RPMI8226 (cell line): ENCODE measurements at places on chromosomes 2 and 18.

DNA sequence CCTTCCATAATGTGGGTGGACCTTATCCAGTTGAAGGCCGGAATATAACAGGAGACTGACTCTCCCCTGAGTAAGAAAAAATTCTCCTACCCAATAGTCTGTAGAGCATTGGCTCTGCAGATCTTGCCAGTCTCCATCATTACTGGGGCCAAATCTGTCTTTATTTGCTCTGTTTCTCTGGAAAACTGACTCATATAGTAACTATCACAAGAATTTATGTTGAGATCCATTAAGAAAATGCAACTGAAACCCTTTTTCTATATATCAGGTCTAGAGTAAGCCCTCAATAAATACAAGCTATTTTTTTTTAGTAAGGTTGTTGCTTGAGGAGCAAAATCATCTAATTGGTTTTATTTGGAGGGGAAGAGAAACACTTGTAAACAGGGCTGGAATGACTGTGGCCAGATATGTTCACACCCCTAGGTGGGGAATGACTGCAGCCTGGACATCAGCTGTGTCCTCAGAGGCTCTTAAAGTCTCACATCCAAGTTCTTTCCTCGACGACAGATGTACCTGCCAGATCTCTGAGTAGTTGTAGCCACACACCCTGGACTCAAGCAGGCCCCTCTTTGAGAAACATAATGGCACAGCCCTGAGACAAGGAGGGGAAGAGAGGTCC, 339.7 kb downstream of the TNS1 start:
- DNase-seq: no peak

DNA sequence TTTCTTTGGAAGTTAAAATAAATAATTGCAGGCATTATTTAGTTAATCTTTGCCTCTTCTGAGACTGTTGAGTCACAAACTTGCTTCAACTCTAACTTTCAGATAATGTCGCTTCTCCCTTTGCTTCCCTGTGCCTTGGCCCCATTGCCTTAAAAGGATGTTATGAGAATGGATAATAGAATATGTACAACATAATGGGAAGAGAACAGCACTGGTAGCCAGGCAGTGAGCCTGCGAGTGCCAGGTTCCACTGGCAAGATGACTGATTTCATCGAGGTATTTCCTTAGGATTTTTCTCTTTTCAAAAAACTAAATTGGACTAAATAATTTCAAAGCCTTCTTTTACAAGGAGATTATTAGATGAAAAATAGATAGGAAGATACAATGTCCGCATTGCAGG, 420.9 kb downstream of the TGIF1 start:
- no peak for DNase-seq

- DNase-seq: no peak
Observed at GRCh38 chr18:30727849-30728248, 314.7 kb downstream of the DSC3 start.

DNA sequence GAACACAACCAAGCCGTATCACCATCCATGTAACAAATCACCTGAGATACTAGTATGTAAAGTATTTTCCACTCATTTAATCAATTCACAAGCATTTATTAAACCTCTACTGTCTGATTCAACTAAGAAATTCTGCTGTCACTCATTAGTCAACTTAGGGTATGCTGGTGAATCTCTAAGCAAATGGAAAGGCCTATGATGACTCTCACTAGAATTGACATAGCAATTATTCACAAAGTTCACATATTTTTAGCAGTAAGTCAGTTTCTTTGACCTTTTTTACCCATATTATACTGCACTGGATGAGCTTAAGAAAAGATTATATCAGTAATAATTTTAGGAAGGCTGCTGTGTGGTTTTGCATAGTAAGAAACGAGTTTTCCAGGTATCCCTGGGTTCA, 130.1 kb downstream of the SLC8A1 start:
- no peak for DNase-seq

GRCh38 chr18:478681-479080, 21.8 kb downstream of the COLEC12 start:
- DNase-seq: no peak

DNA sequence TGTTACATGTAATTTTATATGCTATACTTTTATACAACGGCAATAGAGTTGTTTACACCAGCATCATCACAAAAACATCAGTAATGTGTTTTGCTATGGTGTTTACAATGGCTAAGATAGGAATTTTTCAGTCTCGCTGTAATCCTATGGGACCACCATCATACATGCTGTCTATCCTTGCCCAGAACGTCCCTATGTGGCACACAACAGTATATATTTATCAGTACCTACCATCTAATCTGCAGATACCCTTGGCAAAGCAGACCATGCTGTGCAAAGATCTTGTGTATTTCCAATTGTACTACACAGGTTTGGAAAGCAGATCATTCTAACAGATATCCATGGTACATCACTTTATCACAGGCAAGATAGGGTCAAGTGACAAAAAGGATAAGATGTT, 15.3 kb downstream of the RPL31 start:
- no peak for DNase-seq

DNA sequence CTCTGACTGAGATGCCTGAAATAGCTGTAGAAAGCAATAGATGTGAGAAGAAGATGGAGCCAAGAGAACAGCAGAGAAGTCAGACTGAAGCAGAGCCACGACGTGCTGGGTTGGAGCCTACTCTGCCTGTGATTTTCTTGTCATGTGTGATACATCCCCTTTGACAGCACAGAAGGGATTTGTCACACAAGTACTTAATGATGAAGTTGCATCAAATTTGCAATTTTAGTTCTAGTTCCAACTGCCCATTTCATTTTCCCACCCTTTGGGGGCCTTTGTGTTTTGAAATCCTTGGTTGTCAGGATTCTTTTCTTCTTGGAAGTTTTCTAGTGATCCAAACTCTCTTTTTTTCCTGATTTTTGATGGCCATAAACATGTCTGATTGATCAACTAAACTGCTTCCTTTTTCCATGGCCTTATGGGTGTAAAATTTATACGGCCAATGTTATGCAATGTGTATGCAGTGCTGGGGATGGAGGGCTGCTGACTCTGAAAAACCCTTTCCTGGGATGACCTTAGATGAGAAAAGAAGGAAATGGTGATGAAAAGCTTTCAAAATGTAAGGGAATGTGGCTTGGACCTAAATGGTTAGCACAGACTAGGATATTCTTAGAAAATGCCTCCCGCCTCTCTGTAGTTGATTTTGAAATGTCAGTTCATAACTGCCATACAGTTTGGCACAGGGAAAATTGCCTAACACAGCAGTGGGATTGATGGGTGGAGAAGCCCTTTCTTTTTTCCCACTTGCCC, 9.6 kb upstream of the B3GNT2 start:
- no peak for DNase-seq

- DNase-seq: no peak
Observed at GRCh38 chr2:30732376-30732775, 74.9 kb downstream of the CAPN13 start.

GRCh38 chr2:38540580-38541286, 62.0 kb downstream of the HNRNPLL start:
- DNase-seq: no peak

DNA sequence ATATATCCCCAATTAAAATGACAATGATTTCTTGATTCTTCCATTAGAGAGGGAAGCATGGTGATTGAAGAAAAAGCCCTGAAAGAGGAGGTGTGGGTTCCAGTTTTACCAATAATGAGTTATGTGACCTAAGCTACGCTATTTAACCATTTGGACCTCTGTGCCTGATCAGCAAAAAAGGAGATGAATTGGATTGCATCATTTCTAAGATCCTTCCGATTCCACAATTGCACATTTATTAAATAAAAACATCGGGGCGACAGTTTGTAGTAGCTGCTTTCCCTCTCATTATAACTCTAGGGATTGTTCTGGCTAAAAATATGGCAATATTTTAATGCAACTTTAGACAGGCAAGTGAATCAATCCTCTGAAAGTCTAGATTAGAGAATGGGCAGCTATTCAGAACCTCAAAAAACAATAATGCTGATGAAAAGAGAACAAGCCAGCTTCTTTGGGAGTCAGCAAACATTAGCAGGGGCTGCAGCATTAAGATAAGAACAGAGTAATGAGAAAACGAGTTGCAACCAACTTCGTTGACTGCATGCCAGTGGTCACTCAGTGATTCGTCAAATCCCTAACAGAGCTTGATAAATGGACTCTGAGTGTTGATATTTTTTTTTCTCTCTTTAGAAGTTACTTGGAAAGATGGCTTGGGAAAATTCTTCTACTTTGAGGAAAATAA, 301.2 kb downstream of the AGPS start:
- no peak for DNase-seq

- no peak for DNase-seq
Observed at GRCh38 chr2:19893520-19894133, 8.2 kb downstream of the TTC32 start.

DNA sequence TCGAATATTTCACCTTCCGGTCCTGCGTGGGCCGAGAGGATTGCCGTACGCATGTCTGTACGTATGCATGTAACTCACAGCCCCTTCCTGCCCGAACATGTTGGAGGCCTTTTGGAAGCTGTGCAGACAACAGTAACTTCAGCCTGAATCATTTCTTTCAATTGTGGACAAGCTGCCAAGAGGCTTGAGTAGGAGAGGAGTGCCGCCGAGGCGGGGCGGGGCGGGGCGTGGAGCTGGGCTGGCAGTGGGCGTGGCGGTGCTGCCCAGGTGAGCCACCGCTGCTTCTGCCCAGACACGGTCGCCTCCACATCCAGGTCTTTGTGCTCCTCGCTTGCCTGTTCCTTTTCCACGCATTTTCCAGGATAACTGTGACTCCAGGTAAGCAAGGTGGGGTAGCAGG, at the start of gene SERPINB5:
TSS of gene SERPINB5 (plus strand) at position 291 of the 400 bp plus-strand sequence. CDS start 7,471 bp downstream, outside the sequence.
- DNase-seq: peak; percentile 16

DNA sequence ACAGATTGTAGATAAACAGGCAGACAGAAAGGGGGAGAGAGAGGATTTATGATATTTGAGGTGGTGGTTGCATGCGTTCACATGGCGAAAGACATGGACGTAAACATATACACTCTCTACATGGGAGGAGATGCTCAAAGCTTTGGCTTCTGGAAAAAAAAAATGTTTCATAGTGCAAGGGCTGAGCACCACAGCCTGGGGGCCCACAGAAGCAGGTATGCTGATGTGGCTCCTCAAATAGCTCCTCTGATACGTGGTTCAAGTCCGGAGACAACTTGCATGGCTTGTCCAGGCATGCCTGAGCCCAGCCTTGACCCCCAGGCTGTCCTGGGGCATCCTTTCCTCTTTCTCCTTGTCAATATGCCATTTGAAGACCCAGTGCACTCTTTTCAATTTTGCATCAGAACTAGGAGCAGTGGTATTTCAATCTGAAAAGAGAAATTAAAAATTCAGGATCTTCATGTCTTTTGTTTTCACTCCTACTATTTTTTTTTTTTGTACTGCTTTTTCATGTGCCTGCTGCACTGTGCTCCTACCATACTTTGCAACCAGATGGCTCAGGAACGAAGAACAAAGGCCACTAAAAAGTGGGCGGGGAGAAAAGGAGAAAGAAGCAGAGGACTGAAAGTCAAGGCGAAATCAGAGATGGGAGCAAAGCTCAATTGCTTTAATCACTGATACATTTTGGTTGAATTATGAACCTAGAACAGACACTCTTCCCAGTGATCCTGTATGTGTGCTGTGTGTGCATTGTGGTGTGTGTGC, 495.7 kb upstream of the TCF4 start:
- no peak for DNase-seq

GRCh38 chr2:154259030-154259429, 387.3 kb downstream of the GALNT13 start:
- no peak for DNase-seq

DNA sequence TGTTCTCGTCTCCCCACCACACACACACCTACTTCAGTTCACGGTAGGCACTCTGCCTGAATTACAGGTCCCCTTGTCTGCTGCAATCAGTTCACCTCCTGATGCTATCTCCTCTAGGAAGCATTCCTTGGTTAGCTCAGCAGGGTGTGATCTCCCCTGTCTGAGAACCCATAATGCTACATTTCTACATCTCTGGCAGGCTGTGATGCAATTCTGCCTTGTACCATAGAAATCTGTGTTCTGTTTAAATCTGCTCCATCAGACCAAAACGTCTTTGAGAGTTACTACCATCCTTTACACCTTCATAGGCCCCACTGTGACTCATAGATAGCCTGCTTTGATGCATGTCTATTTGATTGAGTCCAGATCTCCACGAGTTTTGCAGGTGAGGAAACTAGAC, 103.9 kb downstream of the TTC32 start:
- DNase-seq: no peak

- no peak for DNase-seq
Observed at GRCh38 chr2:26637811-26638310, 3.3 kb downstream of the CIB4 start.

DNA sequence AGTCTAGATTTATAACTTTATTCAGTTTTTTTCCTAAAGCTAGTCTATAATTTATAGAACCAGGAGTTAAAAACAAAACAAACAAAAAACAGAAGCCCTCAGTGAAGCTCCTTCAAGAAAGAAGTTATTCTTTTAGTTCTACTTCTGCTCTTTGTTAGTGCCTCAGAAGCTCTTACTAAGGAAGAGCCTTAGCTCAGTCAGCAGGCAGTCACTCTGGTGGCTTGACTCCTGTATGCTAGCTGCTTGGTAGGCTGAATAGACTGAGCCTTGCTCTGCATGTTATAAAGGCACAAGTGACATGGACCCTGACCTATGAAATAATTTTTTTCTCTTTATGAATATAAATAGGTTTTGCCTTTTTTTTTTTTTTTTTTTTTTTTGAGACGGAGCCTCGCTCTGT, 24.8 kb downstream of the NCOA1 start:
- DNase-seq: no peak

DNA sequence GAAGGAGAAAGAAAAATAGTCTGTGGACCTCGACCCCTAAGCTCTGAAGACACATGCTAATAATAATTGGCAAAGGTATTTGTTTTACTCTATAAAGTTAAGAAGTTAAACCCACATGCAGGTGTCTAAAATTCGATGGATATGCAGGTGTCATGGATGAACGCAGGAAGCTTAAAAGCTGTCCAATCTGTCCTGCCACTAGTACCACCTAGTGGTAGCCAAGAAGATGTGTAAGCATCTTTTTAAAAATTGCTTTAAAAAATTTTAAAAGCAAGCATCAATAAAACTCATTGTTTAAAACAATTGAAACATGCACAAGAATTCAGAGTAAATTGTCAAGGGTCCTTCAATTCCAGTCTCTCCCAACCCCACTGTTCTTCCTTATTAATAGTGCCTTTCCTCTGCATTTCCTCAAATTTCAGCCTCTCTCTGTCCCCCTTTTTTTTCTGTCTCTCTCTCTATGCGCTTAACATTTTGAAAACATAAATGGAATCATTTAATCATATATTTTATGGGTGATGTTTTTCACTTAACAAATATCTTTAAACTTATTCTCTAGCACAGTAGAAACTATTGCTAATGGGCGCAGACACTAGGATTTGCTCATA, 30.6 kb upstream of the PPP3R1 start:
- DNase-seq: peak; percentile 64

DNA sequence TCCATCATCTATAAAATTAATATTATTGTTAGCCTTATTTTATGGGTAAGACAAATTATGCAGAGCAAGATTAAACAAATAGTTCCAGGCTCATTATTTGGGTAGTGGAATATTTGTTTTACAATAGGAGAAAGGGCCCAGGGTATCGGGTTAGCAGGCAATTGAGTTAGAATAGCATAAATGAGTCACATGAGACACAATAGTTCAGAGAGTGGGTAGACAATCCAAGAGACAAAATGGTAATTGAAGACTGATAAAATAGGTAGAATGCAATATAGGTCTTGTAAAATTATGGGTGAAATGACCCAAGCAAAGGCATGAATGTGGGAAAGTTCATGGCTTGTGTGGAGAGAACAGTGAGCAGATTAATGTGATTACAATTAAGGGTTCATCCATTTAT, 790.9 kb upstream of the GCFC2 start:
- no peak for DNase-seq

- no peak for DNase-seq
Observed at GRCh38 chr18:11024928-11025669, 124.3 kb downstream of the PIEZO2 start.

GRCh38 chr2:10236571-10237391, 65.9 kb upstream of the HPCAL1 start:
- peak; percentile 12 for DNase-seq
